ENCODE measurements at places on chromosomes 3 and 15.

GRCh38 chr3:140434261-140434905 lies 243.5 kb upstream of the TRIM42 start:
- no peak for DNase-seq

- DNase-seq = no peak
Observed at GRCh38 chr3:79766496-79767193, 1.2 kb downstream of the ROBO1 start.

DNA sequence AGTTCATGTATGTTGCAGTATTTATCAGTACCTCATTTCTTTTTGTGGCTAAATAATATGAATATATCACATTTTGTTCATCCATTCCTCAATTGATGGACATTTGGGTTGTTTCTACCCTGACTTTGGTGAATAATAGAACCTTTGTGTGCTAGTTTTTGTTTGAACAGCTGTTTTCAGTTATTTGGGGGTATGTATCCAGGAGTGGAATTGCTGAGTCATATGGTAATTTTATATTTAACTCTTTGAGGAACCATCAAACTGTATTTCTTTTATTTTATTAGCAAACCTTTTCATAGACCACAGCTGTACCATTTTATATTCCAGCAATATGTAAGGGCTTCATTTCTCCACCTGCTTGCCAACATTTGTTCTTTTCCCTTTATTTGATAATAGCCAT lies 38.4 kb upstream of the RBM5 start:
- DNase-seq = no peak

GRCh38 chr15:84822653-84823281 lies 5.6 kb downstream of the ALPK3 start:
- no peak for DNase-seq
